ENCODE measurements at places on chromosomes 2 and 18.

- DNase-seq, result no peak
Measured at GRCh38 chr2:142075826-142076225, 55.0 kb downstream of the LRP1B start.

DNA sequence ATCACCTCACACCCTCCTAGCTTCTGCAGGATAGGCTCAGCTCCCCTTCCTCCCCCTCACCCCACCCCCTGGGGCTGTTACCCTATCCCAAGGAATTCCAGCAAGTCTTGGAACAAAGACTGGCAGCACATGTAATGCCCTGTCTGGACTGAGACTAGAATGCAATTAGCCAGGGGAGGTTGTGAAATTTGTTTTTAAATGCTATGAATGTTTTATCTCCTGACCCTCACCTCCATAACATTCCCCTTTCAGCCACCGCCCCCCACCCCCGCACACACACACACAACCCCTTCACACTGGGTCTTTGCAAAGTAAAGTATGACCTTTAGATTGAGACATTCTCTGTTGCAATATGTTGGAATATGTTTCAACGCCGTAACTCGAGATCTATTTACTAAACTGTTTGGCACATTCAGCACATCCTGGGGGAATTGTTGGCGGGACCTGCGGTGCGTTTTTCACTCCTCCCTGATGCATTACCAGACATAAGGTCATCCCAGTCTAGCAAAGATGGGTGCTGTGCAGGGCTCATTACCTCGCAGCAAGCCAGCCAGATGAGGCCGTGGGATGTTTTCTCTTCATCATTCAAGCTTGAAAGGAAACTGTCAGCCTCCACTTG lies 290.7 kb upstream of the SLC14A2 start:
- DNase-seq, result no peak

- DNase-seq, result no peak
Measured at GRCh38 chr2:5982193-5982902, 290.2 kb downstream of the SOX11 start.

DNA sequence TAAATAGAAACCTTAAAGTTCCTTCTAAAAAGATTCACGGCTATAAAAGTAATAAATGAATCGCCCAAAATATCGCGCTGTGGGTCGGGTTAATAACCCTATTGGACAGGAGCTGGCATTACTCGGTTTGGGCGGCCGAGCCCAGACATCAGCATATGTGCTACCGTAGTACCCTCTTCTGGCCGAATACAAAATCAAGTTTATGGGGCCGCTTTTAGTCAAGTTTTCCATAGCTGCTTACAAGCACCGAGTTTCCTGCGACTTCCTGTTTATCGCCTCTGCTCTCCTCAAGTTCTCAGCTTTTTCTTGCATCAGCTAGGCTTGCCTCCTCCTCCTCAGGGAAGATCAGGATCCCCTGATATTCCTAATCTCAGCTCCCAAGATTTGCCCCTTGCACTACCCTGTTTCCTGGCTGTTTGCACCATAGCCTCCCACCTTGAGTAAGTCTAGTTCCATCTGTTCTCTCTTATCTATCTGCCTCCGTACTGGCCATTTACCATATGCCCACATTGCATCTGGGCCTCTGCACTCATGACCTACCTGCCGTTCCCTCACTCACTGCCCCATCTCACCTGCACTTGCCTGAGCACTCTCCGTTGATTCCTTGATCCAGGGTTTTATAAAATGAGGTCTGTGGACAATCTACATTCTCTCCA lies 56.1 kb downstream of the SLC35F5 start:
- DNase-seq, result peak; percentile 10

- DNase-seq, result no peak
Measured at GRCh38 chr2:134790487-134790886, 47.9 kb upstream of the ACMSD start.

DNA sequence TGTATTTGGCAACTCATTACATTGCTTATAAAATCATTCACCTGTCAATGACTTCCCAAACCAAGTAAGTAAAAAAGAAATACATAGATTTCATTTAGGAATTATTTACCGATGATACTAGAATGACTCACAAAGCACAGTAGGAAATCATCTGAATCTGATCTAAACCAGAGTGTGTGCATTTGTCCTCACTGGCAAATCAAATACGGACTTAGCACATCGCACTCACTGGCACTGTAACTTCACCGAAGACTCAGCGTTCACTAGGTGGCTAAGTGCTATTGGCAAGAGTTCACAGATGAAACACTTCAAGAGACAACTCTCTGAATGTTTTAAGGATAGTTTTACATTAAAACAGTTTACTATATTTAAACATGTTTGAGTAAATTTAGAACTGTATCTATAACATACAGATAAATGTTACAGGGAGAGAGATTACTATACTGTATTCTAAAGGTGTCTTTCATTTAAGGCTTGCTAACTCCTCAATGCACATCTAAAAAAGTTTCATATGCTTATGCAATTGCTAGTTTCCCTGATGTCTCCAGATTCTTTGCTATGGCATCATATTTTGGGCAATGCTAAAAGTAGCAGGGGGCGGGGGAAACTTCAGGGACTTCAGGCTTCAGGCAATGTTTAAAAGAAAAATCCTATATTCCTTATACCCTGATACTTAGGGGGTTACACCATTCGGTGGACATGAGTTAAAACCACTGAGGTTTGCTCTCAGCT lies 48.8 kb downstream of the STK39 start:
- no peak for DNase-seq

DNA sequence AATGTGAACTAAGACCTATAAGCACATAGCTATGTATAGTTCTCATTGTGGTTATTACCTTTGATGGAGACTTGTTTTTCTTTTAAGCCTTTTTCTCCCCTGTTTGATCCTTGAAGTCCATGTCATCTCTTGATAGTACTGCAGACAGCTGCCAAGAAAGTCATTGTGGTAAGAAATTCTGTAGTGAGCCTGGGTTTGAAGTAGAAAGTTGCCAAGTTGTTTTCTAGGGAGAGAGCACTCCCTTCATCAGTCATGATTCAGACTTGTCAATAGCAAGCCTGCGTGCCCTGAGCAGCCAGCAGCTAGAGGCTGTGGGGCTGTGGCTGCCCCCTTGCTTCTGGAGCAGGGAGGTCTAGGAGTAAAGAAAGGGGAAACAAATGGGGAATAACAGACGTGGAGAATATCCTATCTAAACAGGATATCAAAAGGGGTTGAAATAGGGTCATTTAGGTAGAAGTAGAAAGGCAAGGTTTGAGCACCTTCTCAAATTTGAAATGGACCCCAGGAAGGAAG lies 8.4 kb downstream of the SP5 start:
- no peak for DNase-seq

GRCh38 chr2:39176997-39177396 lies 56.1 kb upstream of the SOS1 start:
- no peak for DNase-seq

- no peak for DNase-seq
Measured at GRCh38 chr2:179341152-179341866, 76.7 kb upstream of the SESTD1 start.

DNA sequence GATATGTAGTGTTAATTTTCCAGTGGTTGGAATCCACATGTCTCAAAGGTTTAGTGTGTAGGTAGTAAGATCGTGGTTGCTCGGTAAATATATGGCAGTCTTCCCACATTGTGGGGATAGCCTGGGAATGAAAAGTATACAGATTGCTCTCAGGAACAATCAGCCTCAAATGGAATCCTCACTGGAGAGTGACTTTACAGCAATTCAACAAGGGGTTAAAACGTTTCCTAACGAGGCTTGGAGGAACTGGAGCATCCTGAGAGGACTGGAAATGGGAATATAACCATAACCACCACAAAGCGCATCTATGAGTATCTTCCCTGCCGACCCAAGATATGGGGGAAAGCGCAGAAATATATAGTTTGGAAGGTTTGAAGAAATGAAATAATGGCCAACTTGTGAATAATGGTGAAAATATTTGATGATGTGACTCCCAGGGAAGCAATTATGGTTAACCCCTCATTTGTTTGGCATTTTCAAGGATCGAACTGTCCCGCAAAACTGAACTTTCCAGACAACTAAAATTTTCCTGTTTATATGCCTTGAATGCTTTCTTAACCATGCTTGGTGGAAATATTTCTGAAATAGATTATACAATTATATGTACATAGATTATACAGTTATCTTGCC lies 100.7 kb upstream of the FOSL2 start:
- DNase-seq, result no peak

GRCh38 chr2:195536906-195537305 lies 120.1 kb upstream of the SLC39A10 start:
- DNase-seq, result no peak

DNA sequence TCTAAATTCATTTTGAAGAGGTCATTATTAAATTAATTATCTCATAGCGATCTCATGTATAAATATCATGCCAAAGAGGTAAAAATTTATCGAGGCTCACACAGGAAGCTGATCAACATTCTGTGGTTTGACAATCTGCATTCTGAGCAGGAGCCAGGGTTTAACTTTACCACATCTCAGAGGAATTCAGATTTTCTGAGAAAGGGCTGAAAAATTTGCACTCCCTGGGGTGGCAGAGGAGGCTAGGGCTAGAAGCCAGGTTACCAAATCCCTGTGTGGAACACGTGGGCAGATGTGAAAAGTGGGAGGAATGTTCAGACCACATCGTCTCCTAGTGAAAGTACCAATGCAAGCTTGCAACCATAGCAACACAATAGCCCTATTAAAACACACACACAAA lies 63.5 kb upstream of the CTLA4 start:
- DNase-seq, result no peak

DNA sequence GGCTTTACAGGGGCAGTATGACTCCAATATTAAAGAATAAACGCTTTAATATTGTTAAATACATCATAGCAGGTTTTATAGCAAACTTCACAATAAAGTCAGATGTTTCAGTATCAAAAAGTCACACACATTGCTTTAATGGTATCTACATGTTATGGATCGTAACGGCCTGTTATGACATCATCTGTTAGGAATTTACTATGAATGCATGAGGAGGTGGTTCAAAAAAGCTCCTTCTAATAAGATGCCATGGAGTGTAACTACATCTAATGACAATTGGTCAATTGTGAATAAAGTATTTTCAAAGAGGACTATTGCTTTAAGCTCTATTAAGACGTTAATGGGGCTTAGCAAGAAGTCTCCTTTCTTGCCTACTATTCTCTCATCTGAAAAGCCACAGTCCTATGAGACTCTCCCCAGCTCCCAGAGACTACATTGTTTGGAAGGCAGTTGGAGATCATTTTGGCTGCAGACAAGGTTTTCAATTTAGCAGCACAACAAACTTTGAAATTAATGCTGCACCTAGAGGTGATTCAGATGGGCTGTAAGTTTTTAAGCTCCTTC lies 300.7 kb upstream of the MEIS1 start:
- no peak for DNase-seq

- DNase-seq, result peak; percentile 8
Measured at GRCh38 chr2:168687314-168687713, 115.1 kb upstream of the NOSTRIN start.

DNA sequence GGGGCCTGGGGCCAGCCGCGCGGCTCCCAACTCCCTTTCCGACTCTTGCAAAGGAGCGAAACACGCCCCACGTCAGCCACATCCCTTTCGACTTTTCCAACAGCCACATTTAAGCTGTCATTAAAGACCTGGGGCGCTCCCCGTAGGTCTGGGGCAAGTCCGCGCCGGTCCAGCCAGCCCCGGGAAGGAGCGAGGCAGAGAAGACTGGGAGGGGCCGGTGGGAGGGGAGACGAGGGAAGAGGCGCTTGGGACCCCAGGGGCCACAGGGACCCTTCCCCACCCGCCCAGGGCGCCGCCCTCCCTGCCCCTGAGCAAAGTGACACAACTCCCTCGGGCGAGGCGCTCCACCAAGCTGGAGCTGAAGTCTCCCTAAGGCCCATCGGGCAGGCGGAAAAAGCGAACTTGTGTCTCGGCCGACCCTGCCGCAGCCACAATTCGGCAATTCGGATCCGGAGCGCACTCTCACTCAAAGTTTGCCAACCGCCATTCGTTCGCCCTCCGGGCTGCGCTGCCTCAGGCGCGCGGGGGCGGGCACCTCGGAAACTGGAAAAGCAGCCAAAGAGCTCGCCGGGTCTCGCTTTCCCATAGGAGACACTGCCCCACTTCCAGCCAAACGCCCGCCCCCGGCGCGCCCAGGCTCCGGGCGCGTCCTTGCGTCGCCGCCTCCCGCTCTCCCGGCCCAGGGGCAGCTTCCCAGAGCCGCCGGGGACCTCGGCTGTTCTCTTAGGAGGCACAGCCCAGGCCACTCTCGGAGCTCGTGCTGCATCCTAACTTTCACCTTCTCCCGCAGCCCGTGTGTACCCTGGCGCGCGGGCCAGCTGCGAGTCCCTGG lies 1.1 kb upstream of the KCTD1 start:
- DNase-seq, result peak; percentile 35

DNA sequence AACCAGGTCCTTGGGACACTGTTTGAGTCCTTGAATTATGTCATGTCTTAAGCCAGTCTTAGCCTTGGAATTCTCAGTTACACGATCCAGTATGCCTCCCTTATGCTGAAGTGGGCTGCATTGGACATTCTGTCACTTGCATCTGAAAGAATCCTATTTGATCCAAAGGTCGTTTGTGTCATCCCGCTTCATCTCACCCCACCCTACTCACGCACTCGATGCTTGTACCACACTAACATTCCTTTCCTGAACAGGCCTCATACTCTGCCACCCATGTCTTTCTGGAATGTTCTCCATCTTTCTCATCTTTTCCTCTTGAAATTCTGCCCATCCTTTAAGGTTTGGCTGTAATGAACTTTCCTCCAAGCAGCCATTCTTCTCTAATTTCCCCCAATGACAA lies 27.9 kb upstream of the ZFP36L2 start:
- no peak for DNase-seq

GRCh38 chr2:188512456-188512855 lies 220.8 kb downstream of the GULP1 start:
- DNase-seq, result peak; percentile 54

DNA sequence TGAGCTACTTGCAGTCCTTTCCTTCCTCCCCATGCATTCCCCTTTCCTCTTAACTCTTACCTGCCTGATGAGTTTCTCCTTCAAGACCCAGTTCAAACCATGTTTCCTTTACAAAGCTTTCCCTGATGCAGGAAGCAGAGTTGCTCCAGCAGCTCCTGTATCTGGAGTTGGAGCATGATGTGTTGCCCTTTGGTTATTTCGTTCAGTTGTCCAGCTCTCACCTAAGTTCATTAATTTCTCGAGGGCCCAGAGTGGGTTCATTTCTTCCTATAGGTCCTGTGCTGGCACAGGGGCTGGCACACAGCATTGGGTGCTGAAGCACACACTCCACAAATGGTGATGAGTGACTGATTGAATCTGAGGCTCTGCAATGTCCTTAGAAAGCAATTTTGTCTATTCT lies 23.0 kb upstream of the TMEM214 start:
- DNase-seq, result no peak

DNA sequence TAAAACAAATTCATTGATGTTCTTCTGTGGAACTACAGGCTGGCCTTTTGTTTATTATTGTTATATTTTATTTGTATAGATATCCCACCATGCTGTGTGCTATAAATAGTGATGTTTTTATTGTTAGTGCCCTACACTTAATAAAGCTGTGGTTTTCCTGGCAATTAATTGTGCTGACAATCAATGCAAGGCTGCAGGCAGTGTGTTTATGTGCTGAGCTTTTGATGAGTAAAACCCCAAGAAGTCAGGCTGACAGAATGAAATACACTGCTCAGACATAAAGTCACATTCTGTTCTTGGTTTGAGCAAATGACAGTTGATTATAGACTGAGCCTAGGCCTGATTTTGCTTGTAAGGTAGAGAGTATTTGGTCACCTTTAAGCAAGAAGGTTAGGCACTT lies 362.7 kb downstream of the CPS1 start:
- DNase-seq, result no peak

GRCh38 chr2:66496670-66497420 lies 61.9 kb downstream of the MEIS1 start:
- DNase-seq, result no peak
